ENCODE measurements at places on chromosomes 5 and 9.

DNA sequence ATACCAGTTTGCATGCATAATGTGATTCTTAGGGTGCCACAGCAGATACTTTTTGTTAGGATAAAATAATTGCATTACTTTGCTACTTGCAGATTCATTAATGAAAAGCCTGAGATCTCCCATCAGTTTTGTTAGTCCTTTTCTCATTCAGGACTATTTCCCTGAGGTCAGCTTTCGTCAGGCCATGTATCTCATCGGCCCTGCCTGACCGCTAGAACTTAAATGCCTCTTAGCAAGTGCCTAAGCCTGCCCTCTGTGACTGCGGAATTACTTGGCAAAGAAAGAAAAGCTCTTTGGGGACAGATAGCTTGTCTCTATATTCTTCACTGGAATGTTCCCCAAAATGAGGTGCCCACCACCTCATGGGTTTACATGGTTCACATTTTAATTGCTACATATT is 147.8 kb downstream of the KCTD16 start:
- no peak for DNase-seq

DNA sequence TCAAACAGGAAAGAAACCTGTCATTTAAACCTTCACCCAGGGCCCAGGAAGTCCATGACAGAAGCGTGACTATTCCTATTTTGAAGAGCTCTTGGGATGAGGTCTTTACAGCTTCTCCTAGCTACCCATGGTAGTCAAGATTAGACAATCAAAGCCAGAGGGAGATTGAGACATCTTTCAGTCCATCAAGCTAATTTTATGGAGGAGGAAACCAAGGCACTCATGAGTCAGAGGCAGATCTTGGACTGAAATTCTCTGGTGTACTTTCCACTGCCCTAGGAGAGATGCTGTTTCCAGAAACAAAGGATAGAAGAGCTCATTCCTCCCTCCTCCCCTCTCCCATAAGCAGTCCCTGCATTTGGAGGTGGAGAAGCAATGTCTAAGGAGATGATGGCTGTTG is 9.2 kb downstream of the TNFSF8 start:
- DNase-seq = no peak

DNA sequence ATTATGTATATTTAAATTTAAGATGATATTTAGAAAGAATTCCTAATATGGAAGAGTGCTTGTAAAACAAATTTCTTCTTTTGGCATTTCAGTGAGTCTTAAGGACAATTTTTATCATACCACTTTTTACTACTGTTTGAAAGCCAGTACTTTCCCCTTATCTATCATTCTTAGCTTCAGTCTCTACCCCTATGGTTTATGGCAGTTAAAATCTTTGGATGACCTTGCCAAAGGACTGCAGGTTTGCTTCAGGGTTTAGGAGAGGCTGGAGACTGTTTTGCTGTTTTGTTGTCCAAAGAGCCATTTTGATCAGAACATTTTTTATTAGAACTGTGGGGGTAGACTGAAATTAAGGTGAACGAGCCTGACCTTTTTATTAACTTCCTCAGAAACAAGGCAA is 30.8 kb downstream of the SLC38A9 start:
- DNase-seq = no peak

GRCh38 chr9:88641456-88642240 is 106.7 kb downstream of the NXNL2 start:
- no peak for DNase-seq

DNA sequence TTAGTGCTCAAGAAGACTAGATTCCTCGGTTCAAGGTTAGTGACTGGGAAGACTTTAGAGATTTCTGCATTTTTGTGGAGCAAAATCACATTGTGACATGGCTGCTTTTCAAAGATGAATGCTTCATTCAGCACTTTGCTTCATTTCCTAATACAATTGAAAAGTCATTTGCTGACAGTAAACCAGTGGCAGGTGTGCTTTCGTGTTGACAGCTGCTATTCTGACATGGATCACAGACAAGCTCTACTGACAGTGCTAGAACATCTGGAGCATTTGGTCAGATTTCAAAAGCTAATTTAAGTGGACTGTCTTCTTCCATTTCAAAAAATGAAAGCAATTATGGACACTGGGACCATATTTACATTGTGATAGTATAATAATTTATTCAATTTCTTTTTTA is 1060.1 kb downstream of the PTPRD start:
- DNase-seq = no peak

- DNase-seq = no peak
Measured at GRCh38 chr5:11962122-11962521, 57.9 kb upstream of the CTNND2 start.

DNA sequence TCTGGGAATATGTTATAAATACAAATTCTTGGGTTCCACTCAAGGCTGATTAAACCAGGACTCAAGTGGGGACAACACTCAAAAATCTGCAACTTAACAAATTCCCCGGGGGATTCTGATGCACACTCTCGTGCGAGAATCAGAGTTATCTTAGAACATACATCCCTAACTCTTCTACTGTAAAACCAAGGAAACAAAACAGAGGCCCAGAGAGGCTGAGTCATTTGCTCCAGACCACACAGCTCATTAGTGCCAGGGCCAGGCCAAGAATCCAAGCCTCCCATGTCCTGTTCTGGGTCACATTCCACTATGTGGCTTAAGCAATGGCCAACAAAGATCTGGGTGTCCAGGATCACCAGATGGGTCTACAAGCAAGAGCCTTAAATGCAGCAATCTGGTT is 166.0 kb downstream of the ADAMTS12 start:
- DNase-seq = no peak

DNA sequence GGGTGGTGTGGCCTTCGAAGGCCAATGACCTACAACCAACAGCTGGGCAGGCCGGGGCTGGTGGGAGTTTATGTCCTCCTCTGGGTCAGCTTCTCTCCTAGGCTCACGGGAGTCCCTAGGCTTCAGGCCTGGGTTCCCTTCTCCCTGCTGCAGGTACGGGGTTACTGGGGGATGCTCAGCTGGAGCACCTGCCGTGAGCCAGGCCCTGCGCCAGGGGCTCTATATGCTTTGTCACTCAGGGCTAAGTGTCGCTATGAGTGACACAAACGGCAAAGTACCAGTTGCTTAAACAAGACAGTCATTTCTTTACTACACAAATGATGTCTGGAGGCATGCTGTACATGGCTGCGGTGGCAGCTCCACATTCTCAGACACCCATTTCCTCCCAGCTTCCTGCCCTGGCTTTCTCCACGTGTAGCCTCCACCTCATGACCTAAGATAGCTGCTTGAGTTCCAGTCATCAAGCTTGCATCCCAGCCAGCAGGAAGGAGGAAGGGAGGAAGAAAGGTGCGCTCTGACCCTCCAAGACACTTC is 22.5 kb upstream of the NINJ1 start:
- DNase-seq = no peak

GRCh38 chr9:137461316-137461662 is 2.2 kb upstream of the NSMF start:
- DNase-seq = no peak

- no peak for DNase-seq
Measured at GRCh38 chr5:59721741-59722140, 171.8 kb downstream of the PDE4D start.

DNA sequence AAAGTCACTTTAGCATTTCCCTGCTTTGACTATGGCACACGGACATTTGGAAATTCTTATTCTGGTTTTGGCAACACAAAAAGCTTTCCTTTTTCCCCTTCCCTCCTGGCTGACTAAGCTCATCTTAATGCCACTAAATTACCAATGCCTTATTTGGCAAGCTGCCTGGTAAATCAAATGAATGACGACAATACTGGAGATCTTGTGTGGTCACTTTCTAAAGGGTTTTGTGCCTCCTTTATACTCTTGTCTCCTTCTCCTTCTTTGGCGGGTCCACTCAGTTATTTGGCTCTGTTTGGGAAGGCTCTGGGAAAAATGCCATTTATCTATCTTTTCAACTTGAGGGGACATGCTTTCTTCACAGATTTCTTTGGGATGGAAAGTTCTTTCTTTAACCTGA is 34.9 kb downstream of the SH3GL2 start:
- DNase-seq = no peak

GRCh38 chr9:76302947-76303550 is 91.2 kb downstream of the RFK start:
- no peak for DNase-seq

GRCh38 chr9:116589392-116590354 is 97.4 kb upstream of the TRIM32 start:
- DNase-seq = no peak

DNA sequence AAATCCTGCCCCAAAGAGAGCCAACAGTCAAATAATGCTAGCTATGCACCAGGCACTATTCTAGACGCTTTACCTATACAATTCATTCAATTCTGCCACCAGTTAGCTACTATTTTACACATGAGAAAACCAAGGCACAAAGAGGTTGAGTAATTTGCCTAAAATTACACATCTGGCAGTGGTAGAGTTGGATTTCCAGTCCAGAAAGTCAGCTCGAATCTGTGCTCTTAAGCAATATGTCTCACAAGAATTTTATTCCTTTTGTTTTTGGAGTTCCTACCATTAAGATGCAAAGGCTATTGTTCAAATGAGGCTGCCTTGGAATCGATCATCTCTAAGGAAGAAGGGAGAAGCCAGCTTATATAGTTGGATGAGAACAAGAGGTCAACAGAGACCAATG is 256.9 kb upstream of the RASA1 start:
- no peak for DNase-seq

- DNase-seq = no peak
Measured at GRCh38 chr9:123401879-123402513, 46.0 kb downstream of the CRB2 start.

GRCh38 chr9:99578666-99579065 is 243.0 kb upstream of the NR4A3 start:
- no peak for DNase-seq

GRCh38 chr5:40798801-40799210 is 632 bp upstream of the PRKAA1 start:
- DNase-seq = no peak

- DNase-seq = no peak
Measured at GRCh38 chr9:10094563-10094962, 518.2 kb downstream of the PTPRD start.

DNA sequence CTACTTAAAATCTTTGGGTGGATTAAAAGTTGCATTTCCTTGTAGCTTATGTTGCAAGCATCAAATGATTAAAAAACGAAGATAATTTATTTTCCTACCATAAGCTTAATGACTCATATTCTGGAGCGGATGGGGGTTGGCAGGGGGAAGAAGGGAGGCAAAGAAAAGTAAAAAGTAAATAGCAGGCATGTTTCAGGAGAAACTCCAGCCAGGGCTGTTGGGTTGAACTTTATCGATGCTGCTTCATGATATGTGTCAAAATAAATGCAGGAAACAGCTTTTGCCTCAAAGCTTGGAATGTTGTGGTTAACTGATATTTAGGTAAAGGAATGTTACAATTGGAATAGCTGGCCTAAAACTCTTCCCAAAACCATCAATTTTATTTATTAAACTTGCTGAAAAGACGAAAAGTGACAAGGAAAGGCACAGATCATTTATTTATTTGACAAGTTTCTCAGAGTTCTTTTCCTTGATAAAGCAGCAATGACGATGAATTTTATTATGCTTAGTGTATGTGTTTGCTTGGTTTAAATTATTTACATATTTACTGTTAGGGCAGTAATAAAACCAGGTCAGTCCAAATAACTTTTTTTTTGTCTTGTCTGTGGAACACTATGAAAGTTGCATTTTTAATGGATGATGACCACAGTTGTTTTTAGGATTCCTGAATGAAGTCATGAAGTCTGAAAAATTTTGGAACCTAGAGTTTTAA is 177.9 kb downstream of the PCSK1 start:
- no peak for DNase-seq

GRCh38 chr5:148208226-148208625 is 5.4 kb downstream of the SPINK6 start:
- no peak for DNase-seq

DNA sequence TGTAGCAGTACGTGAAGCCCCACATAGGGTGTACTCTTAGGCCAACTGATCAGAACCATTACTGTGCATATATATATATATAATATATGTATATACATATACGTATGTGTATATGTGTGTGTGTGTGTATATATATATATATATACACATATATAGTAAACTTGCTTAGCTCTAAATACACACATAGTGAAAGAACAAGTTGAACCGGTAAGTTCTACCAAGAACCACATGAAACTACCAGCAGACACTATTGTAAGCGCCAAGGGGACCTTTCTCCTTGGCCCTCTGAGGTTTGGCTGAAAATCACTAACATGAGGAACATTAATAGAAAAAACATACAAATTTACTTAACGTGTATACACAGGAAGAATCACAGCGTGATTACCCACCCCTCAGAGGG is 1.8 kb upstream of the TARS1 start:
- DNase-seq = no peak

DNA sequence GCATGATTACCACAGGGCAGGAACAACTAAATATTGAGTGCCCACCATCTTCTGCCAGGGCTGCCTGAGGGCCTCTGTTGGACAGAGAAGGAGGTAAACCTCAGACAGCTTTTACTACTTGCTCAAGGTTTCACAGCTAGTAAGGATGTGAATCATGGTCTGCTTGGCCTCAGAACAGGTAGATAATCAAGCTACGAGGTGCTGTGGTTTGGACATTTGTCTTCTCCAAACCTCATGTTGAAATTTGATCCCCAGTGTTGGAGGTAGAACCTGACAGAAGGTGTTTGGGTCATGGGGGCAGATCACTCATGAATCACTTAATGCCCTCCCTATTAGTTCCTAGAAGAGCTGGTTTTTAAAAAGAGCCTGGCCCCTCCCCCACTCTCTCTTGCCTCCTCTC is 541.2 kb upstream of the TRPC7 start:
- no peak for DNase-seq

DNA sequence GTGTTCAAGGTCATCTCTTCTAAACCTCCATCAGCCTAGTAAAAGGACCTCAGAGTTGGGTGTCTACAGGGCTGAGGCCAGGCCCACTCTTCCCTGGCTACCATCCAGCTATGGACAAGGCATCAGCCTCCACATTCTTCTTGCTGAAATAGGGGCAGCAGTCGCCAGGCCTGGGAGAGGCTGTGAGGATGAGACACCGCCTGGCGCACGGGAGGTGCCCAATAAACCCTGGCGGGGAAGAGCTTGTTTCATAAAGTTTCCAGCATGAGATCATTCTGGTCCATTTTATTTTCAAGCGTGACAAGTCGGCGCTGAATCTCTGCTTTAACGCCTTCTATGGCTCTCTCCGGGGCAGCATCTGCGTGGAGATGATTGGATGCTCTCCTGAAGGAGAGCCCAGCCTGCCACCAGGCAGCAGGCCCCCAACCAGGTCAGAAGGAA is 153.4 kb downstream of the OLFM1 start:
- DNase-seq = no peak

GRCh38 chr5:90233476-90233875 is 176.1 kb downstream of the CETN3 start:
- DNase-seq = no peak

Measured in activated gamma-delta T cell treated with Interleukin-2 at 50 U/mL for 16 hours (primary cell).